ENCODE measurements at places on chromosomes 12 and 14.
A peak's percentile ranks its signal among the peaks of the same experiment; 100 is the strongest.

- DNase-seq = no peak
Measured at GRCh38 chr12:19125325-19125724, 4.2 kb upstream of the PLEKHA5 start.

DNA sequence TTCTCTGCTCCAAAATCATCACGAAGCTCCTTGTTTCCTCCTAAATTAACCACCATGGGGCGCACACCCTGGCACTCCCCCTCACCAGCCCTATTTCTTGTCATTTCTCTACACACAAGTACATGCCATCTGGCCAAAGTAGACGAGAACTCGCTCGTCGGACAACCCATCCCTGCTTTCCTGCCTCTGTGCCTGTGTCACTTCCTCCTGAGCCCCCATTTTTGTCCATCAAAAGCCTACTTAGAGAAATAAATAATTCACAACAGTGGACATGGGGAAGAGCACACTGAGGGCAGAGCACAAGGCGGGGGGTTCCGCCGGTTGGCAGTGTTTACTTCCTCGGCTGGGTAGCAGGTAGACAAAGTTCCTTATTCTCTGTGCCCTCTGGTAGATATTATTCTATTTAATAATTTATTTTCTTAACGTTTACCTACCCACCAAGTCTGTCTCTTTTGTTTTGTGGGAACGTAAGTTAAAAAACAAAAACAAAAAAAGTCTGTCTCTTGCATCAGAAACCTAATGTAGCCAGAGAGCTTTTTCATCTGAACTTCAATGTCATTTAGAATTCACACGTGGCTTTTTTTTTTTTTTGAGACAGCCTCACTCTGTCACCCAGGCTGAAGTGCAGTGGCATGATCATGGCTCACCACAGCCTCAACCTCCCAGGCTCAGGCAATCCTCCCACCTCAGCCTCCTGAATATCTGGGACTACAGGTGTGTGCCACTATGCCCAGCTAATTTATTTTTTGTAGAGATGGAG lies 6.0 kb downstream of the VPS37B start:
- DNase-seq = no peak

GRCh38 chr14:68655021-68655831 lies 137.6 kb downstream of the ZFP36L1 start:
- no peak for DNase-seq

DNA sequence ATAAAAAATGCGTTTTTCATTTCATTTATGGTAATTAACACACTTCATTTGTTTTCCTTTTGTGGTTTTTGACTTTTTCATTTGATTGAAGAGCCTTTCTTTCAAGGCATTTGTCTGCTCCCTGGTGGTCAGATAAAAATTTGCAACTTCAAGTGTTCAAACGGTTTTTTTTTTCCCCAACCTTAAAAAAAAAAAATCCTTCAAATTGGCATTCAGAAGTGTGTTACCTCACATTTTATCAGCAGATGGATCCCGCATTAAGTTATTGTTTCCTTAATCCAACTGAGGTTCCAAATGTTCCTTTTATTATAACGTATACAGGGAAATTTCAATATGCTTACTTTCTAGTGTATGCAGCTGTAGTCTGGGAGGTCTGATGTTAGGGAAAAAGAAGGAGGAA lies 47.2 kb downstream of the MYF5 start:
- DNase-seq = no peak

DNA sequence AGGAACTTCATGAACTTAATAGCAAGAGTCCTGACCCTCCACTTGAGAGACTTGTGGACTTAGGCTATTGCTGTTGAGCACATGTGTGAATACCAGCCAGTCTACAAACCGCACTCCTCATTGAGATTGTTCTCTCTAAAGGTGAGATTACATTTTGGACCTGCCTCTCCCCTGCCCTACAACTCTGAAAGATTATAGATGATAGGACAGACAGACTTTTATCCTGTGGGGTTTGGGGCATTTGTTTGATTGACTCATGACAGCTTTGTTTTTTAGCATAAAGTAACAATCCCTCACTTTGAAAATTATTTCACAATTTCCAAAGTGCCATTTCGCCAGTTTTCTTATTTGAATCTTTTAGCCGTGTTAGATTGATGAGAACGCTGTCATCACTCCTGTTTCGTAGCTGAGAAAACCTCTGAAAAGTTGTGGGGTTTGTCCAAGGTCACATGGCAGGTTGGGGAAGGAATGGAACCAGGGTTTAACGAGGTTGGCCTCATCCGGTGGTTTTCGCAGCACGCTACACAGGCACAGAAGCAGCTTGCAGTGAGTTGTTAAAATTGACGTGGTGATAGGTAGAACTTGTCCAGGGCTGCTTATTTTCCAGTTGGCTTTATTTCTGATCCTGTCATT lies 836 bp downstream of the EVL start:
- no peak for DNase-seq

GRCh38 chr12:104049278-104049902 lies 597 bp downstream of the GLT8D2 start:
- no peak for DNase-seq

DNA sequence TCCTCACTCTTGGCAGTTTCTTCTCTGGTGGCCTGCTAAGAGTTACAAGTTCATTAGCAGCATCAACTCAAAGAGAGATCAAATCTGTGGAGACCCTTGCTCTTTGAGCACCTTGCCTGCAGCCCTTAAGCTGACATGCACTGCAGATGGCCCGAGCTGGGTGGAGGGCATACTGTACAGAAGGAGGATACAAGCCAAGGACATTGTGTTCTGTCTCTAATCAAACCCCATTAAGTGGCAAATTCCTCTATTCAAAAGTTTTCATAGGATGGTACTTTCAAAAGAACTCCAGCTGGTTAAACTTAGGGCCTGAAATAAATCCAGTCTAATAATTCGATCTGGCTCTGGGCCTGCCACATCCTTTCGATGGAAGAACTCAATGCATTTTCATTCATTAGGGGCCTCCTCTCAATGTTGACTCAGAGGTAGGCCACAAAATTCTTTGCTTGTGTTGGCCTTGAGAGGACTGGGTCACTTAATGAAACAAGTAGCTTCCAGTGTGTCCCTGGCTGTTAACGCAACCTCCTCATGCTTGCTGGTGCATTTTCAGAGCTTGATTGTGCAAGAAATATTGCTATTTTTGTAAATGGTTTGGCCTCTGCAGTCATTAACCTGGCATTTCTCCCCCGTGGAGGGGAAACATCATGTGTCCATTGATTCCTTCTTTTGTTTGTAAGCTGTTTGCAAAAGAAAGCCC lies 318.2 kb downstream of the NUAK1 start:
- DNase-seq = no peak

DNA sequence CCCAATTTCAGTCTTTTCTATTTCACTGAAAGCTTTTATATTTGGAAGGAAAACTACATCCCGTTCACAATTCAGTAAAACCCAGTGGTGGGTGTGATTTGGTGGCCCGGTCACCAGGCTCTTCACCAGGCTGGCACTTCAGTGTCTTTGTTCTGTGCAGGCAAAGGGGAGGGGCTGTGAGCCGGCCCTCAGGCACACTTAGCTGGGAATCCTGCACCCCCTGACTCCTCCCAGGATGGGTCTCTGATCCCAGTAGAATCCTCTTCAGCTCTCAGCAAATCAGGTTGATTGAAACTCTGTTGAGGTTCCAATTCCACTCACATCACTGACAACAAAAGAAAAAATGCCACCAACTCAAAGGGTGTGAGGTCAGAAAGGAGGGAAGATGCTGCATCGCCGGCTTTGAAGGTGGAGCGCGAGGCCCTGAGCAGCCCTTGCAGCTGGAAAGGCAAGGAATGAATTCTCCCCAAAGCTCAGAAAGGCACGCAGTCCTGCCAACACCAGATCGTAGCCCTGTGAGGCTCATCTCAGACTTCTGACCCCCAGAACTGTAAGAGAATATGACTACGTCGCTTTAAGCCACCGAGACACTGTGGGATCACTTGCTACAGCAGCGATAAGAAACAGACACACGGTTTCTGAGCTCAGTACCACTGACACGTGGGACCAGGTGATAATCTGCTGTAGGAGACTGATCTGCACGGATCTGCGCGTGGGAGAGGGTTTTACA lies 166.6 kb downstream of the PIWIL1 start:
- DNase-seq = no peak

DNA sequence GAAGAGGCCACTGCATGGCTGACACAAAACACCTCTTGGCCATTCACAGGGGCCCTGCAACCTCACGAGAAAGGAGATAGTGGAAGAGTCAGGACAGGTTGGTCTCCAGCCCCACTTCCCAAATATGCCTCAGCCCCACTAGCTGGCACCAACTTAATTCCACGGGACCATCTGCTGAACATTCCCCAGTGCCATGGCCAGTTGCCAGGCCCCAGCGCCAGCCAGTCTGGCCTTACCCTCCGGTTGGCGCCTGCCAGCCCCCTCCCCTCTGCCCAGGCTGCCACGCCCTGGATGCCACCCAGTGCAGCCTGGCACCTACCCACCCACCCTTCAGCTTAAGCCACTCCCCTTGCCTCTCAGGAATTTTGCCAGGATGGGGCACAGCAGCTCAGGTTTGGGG lies 21.2 kb upstream of the HSPB8 start:
- DNase-seq = no peak

DNA sequence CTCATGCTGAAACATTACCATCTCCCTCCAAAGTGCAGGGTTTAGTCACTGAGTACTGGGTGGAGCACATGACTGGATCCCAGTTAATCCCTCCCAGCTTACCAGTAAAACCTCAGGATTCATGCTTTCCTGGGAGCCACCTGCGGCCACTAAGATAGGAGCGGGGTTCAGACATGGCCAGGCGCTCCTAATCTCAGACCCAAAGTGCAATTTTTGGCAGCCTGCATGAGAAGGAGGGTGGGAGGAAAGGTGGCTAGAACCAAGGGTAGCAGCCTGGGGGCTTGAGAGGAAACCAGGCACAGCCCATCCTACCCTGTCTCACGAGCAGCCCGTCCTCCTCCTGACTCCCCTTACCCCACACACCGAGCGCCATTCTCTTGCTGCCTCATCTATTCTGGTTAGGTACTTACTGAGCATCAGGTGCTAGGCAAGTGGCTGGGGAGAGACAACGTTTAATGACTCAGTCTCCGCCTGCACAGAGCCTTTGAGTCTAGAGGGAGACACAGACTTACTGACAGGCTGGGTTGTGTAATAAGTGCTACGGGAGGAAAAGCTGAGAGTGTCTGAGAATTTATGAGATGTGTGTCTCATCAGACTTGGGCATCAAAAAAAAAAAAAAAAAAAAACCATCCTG lies 9.9 kb downstream of the GPRC5A start:
- DNase-seq = no peak

DNA sequence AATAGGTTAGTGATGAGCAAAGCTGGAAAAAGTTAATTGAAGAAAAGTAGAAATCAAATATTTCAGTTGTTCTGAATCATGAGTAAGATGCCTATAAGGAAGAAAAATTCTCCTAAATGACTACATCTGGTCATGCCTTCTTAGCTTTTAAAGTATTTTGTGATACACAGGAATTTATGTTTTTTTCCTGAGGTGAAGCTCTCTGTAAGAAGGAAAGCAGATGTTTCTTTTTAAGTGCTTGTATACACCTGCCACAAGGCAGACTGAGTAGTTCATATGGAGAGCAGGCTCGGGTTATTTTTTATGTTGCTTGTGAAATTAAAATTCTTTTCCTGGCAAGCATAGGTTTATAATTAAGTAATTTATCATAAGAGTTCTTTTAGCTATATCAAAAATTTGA lies 275.2 kb downstream of the RAD51B start:
- no peak for DNase-seq

DNA sequence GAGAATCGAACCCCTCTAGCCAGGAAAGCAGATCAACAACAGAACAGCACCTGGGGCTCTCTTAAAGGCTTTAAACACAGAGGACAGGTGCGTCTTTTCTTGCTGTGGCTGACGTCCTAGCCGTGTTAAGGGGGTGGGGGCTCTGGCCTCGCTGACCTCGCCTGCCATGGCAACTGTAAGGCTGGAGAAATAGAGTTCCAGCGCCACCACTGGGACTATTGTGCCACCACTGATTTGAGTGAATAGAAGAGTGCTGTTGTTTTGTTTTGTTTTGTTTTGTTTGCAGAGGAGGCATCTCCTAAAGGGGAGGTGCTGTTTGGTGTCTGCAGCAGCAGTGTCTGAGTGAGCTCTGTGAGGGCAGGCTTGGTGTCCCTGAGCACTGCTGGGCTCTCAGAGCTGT lies 34.2 kb upstream of the PRMT8 start:
- DNase-seq = peak; percentile 56

- no peak for DNase-seq
Measured at GRCh38 chr12:11568762-11569478, 80.6 kb upstream of the ETV6 start.

DNA sequence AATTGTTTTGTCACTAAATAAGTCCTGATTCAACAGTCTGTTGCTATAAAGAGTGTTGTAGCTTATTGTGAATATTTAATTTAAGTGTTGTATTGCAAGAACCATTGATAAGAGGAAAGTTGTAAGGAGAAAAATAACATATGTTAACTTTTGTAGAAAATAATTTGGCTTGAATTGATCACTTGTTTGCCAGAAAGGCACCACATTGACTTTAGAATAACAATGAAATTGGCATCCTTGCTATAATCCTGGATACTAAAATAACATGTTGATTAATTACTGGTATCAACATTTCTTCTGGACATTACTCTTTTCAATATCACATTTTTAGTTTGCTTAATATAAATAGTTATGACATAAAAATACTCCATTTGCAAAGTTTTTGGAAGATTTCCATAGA lies 159.0 kb downstream of the MGAT4C start:
- no peak for DNase-seq

DNA sequence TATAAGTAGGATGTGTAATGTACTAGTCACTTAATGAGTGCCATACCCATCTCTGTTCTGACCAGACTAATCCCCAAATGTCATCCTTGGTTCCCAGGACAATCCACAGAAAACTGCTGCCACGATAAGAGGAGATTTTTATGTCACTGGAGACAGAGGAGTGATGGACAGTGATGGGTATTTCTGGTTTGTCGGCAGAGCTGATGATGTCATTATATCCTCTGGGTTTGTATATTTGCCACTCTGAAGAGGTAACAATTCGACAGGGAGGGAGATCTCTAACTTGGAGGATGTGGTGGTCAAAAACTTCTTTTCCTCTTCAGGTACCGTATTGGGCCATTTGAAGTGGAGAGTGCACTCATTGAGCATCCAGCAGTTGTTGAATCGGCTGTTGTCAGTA lies 20.3 kb downstream of the ACSM4 start:
- no peak for DNase-seq

GRCh38 chr14:56004786-56005185 lies 113.4 kb upstream of the PELI2 start:
- DNase-seq = no peak

GRCh38 chr14:103393676-103394626 lies 8.7 kb downstream of the MARK3 start:
- DNase-seq = no peak

DNA sequence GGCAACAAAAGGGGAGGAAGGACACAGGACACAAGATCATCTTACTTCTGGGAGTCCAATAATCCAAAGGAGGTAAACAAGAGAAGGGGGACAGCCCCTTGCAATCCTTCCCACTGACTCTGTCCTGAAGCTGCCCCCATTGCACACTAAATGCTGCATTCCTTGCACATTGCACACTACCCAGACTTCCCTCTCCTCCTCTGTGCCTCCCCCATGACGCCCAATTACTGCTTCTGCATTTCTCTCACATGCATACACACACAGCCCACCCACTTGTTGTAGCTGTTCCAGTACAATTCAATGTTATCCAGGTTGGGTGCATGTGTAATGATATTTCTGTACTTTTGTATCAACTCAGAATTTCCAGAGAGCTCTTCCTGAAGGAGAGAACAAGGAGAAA lies 5.5 kb downstream of the NDRG2 start:
- DNase-seq = no peak

GRCh38 chr12:30570211-30570890 lies 125.3 kb downstream of the IPO8 start:
- no peak for DNase-seq

- DNase-seq = no peak
Measured at GRCh38 chr12:82963956-82964355, 277.2 kb downstream of the TMTC2 start.

GRCh38 chr14:46018846-46019420 lies 632.6 kb downstream of the RPL10L start:
- no peak for DNase-seq
